ENCODE measurements at places on chromosomes 13 and 19.

DNA sequence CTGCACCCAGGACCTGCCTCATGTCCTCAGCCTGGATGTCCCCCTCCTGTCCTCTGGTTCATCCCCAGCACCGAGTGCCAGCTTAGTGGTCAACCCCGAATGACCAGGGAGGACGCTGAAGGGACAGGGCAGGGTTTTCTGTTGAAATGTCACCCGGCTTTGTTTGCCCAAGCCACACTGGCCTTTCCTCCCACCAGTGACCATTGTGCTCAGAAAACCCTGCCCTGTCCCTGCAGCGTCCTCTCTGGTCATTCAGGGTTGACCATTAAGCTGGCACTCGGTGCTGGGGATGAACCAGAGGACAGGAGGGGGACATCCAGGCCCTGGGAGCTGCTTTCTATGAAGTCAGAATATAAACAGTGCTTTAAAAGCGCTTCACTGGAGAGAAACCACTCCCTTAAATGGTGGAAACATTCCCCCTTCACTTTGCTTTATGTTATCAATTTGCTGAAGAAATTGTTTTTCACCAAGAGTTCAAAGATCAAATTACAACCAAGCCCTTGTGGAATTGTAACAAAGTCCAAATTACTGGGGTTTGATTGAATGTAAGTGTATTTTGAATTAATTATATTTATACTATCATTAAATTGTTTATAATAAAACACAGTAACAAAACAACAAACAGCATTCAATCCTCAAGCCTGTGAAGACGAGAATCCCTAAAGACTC, 21.4 kb downstream of the CARS2 start:
- DNase-seq, result no peak

DNA sequence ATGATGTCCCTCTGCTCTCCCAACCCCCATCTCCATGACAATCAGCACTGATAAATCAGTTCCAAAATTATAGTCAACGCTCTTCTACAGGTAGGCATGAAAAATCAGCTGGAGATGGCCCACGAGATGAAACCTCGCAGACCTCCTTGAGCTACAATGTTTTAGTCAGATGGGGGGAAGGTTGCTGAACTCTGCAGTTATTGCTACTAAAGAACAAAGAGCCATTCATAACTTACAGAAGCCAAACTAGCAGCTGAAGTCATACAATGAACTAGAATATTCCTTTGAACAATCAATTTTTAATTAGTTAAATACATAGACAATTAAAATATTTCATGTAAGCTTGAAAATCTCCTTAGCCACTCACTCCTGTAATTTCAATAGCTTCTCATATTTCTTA, 179.2 kb downstream of the NHLRC3 start:
- no peak for DNase-seq

GRCh38 chr13:94483970-94484369, 4.5 kb upstream of the DCT start:
- DNase-seq, result no peak

GRCh38 chr13:27122036-27122435, 49.6 kb downstream of the USP12 start:
- no peak for DNase-seq

- no peak for DNase-seq
These were observed 15.8 kb downstream of the TECR start for GRCh38 chr19:14544977-14545715.

GRCh38 chr19:41000310-41000737, 9.2 kb downstream of the CYP2B6 start:
- DNase-seq, result no peak

- no peak for DNase-seq
These were observed 19.2 kb downstream of the KLK5 start for GRCh38 chr19:50933640-50934039.

- no peak for DNase-seq
These were observed 3.6 kb upstream of the F2RL3 start for GRCh38 chr19:16885166-16885565.

DNA sequence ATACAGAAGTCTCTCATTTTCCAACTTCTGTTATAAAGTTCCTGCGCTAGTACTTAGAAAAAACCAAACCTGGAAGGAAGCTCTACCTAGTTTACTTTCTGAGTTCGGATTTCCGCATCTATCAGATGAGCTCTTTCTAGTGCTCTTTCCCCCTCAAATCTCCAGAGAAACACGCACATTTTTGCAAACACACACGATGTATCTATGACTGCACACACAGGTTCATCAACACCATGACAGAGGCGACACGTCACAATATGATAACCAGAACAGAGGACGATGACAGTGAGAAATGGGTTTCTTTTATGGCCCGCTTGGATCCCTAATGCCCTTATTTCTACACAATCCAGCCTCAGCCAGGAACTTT, 629 bp upstream of the LRRC63 start:
- no peak for DNase-seq

GRCh38 chr19:52307275-52307674, 10.3 kb downstream of the ZNF480 start:
- no peak for DNase-seq

GRCh38 chr13:112447761-112448603, 71.8 kb downstream of the SPACA7 start:
- no peak for DNase-seq

- peak; percentile 65 for DNase-seq
These were observed 4.4 kb upstream of the SBK3 start for GRCh38 chr19:55549500-55550320.

DNA sequence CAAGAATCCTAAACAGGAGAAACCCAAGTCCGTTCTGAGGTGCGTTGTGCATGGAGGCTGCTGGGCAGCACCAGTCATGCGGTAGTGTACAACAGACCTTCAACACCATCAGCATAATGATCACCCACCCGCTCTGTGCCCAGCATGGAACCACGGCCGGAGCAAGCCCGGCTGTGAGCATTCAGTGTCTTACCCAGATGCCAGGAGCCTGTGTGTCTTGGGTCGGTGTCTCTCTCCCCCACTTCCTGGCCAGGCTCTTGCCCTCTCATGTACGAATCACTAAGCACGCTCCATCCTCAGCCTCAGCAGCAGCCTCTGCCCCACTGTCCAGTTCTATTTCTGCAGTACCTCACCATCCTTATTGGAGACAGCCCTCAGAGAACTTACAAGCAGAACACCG, 231.6 kb upstream of the IRS2 start:
- no peak for DNase-seq

Data from glomerular endothelial cell (primary cell).